Stimulated activated CD4-positive, alpha-beta T cell treated with anti-CD3 and anti-CD28 coated beads, Interleukin-1b, Interleukin-23, amount 100 ng/mL, for 1 hour (primary cell): ENCODE measurements at places on chromosomes 16 and 17.
A peak's percentile ranks its signal among the peaks of the same experiment; 100 is the strongest.

DNA sequence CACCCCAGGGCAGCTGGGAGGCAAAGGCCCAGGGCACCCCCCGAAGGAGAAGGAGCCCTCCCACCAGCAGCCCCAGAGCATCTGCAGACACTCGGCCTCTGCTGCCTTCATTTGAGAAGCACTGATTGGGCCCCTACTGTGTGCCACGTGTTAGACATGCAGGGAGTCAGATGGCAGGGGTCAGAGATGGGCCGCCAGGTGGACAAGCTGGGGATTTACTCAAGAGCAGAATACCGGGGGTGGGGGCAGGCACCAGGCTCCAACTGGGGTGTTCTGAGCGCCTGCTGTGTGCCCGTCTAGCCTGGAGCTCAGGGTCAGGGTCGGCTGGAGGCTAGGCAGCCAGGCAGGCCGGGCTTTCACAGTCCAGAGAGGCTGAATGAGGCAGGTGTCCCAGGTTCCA is 18.7 kb downstream of the TPSG1 start:
- no peak for DNase-seq

DNA sequence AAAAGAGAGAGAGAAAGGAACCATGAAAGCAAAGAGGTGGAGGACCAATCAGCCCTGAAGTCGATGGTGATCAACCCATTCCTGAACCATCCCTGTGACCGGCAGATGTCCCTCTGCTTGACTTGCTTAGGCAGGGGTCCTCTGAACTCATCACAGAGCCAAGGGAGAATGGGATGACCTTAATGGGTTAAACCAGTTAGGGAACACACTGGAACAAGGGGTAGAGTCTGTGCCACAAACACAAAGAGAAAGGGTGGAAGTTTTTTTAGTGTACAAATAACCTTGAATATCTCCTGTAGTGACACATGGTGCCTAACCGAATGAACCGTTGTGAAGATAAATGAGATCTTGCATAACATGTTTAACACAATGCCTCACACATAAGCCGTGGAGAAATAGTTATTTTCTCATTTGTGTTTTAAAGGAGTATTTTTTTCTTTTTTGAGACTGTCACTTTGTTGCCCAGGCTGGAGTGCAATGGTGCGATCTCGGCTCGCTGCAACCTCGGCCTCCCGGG is 11.2 kb downstream of the NAA60 start:
- no peak for DNase-seq

GRCh38 chr17:79159926-79160325 is 85.3 kb downstream of the ENGASE start:
- no peak for DNase-seq

GRCh38 chr17:48125829-48126531 is 18.4 kb downstream of the SNX11 start:
- DNase-seq, result no peak

DNA sequence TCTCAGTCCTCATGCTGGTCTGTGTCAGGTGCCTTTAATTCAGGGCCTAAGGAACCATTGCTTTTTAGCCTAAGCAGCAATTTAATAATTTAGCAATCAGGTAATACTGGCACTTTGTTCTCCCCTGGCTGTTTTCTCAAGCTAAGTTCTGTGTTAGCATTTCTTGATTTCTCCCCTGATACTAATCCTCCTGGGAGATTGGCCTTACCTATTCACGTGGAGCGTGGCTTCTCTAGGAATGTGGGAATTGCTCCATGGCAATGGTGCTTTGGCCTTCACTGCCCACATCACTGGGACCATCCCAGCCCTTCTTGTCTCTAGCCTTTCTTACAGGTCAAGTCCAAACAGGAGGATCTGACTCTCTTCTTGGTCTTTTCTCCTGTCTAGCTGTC is 55.7 kb downstream of the ZNRF1 start:
- DNase-seq, result no peak

DNA sequence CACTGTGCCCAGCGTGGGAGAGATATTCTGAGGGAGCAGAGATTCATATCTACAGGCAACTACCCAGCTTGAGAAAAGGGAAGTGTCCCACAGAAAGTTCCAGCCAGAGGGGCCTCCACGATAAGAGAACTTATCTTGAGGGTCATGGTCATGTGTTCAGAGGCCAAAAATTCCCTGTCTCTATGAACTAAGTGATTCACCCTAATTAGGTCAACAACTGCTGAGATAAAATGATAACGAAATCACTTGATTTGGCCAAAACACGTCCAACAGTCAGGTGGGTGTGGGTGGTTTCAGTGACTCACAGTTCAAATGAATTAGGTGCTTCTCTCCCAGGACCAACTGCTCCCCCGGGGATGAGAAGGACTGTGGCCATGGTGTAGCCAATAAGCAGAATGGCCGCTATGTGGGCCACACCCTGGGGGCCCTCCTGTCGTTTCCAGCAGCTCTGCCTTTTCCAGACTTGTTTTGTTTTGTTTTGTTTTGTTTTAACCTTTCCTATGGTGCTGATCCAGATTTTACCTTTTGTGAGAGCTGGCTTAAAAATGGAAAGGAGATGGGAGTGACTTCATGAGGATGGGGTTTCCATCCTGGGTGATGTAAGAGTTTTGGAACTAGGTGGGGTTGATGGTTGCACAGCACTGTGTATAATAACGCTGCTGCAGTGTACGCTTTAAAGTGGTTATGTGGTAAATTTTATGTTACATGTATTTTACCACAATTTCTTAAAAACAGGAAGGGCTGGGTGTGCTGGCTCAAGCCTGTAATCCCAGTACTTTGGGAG is 8.7 kb downstream of the DNAI2 start:
- peak; percentile 3 for DNase-seq

- DNase-seq, result no peak
These were observed 92.3 kb downstream of the PITPNC1 start for GRCh38 chr17:67469208-67469980.

DNA sequence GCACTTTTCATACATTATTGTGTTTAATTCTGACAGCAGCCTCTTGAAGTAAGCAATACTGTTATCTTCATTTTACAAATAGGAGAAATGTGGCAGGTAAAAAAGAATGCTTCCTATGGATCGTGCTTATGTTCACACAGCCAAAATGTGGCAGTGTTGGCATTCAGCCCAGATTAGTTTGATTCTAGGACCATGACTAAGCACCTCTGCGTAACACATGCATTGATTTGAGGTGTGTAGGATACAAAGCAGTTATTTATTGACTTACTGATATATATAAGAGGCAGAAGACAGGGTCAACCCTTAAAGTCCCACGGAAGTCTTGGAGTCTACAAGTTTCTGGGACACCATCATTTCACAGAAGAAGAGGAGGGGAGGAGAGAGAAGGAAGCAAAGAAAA is 1144.4 kb upstream of the GOT2 start:
- DNase-seq, result no peak
